ENCODE measurements at places on chromosomes 5 and 9. TPM values are rescaled to one million over a fixed set of nuclear protein-coding genes. Genes with fewer than 3 reads are reported as not detected.

The IL9 gene
- not detected for total RNA-seq

The CDKN2B gene
- total RNA-seq = 2.5 TPM

The SPRY4 gene
- total RNA-seq = 7.3 TPM

- DNase-seq = no peak
These were observed 527.5 kb upstream of the NMUR2 start for GRCh38 chr5:152932621-152933020.

- no peak for DNase-seq
These were observed 9.1 kb upstream of the GNAQ start for GRCh38 chr9:78040726-78041125.

GRCh38 chr5:75666801-75667200 is 50.4 kb downstream of the POC5 start:
- DNase-seq = no peak

DNA sequence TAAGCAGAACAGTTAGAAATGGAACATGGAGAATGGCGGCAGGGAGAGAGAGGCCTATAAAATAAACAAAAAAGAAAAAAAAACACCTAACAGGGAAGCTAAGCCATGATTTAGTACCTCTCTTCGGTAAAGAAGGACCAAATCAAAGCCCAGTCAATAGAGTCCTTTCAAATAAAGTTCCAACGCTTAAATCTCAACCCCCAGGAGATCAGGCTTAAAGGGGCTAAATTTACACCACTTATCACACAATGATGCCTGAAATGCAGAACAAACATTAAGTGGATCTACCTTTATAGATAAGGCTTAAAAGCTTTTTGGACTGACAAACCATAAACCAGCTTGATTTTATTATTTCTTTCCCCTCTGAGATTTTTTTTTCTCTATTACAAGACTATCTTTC is 66.3 kb downstream of the PRELID2 start:
- DNase-seq = no peak
